ENCODE measurements at places on chromosomes 2 and 18. TPM values are rescaled to one million over a fixed set of nuclear protein-coding genes. Genes with fewer than 3 reads are reported as not detected.

Gene ERMN
- 0.28 TPM for polyA plus RNA-seq

- DNase-seq, result no peak
These were observed 124.2 kb downstream of the OLA1 start for GRCh38 chr2:174124181-174124580.

DNA sequence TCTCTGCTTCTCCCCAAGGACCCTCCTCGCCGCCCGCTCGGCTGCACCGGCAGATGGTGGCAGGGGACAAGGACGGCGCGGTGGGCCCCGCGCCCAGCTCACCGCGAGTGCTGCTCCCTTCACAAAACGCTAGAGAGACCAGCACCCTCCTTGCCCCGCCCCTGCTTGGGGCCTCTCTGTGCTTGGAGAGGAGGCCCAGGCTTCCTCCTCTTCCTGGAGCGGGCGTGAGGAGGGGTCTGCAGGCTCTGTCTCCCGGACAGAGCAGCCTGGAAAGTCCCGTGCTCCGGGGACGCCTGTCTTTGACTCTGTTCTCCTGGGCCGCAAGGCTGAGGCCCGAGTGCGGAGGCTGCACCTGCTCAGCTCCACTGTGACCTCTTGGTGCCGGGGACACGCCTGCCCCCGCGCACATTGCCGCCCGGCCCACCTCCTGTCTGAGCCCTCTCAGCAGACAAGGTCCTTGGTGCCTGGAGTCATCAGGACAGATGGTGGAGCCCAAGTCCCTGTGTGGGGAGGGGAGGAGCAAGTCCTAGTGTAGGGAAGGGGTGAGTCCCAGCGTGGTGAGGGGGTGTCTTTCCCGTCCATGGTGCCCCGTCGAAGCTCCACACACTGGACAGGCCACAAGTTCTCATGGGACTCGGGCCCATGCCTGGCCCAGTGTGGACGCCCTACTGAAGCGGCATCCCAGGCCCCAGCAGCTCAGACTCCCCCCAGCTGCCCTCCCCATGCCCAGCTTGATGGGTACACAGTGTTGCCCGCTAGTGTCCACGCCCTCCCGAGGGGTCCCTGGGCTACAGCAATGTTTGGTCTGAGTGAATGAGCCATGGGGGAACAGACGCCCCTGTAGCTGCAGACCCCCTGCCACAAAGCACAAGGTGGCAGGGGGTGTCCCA, 33.8 kb downstream of the RTP5 start:
- no peak for DNase-seq

Gene TLX2
- not detected for polyA plus RNA-seq

Gene CRYGC
- not detected for polyA plus RNA-seq

GRCh38 chr18:71442731-71443141, 1101.4 kb downstream of the CBLN2 start:
- no peak for DNase-seq

Gene RFTN2
- not detected for polyA plus RNA-seq

Gene SPC25
- not detected for polyA plus RNA-seq

- no peak for DNase-seq
These were observed 50.0 kb upstream of the DSG1 start for GRCh38 chr18:31267823-31268481.

Gene MAPRE3
- polyA plus RNA-seq, result 1.4 TPM
